Stimulated activated CD4-positive, alpha-beta T cell treated with anti-CD3 and anti-CD28 coated beads, Interleukin-12 subunit alpha, Interleukin-12 subunit beta, amount 100 ng/mL, for 48 hours (primary cell): ENCODE measurements at places on chromosomes 2 and 18.

GRCh38 chr18:77119101-77119850 is 13.3 kb downstream of the MBP start:
- DNase-seq, result no peak

- DNase-seq, result no peak
Measured at GRCh38 chr2:28506112-28506910, 10.5 kb downstream of the PLB1 start.

DNA sequence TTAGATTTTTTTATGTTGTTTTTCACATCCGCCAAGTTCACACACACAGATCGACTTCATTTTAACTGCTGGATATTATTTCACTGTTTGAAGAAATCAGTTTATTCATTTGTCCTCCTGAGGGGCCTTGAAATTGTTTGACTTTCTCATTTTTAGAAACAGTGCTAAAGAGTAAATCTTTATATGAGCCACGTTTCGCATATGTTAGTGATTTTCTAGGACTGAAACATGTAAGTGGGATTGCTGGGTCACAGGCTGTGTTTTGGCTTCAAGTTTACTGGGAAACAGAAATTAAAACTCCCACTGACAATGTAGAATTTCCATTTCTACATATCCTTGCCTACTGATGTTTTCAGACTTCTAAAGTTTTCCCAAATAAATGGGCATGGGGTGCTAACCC is 363.8 kb downstream of the NCKAP5 start:
- DNase-seq, result no peak

DNA sequence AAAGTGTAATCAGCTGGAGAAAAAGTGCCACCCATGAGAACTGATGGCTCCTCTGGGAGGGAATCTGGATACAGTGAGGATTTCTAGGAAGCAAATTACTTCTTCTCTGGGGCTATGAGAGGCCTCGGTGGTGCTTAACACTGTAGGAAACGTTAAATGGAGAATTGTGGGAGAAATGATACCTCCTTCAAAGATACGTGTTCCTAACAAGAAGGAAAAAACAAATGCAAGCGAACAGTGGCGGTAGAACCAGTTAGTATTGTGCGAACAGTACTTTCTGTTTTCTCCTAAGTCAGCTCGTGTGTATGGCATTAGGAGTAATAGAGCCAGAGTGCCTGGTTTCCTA is 587 bp upstream of the MTIF2 start:
- DNase-seq, result no peak

DNA sequence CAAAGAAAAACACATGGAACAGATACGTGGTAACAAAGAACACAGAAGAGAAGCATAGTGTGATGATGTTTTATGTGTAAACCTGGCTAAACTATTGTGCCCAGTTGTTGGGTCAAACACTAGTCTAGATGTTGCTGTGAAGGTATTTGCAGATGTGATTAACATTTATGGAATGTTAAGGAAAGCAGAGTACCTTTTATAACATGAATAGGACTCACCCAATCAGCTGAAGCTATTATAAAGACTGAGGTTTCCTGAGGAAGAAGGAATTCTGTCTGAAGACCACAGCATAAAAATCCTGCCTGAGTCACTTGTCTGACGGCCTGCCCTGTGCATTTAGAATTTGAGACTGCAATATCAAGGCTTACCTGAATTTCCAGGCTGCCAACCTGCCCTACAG is 253.1 kb downstream of the DYM start:
- DNase-seq, result no peak

- DNase-seq, result no peak
Measured at GRCh38 chr18:45844938-45845337, 19.5 kb downstream of the SIGLEC15 start.

- DNase-seq, result no peak
Measured at GRCh38 chr2:109322111-109322510, 193.1 kb downstream of the SH3RF3 start.

GRCh38 chr18:72692595-72692994 is 148.5 kb upstream of the CBLN2 start:
- DNase-seq, result no peak

- no peak for DNase-seq
Measured at GRCh38 chr2:237359894-237360780, 53.8 kb downstream of the COL6A3 start.

DNA sequence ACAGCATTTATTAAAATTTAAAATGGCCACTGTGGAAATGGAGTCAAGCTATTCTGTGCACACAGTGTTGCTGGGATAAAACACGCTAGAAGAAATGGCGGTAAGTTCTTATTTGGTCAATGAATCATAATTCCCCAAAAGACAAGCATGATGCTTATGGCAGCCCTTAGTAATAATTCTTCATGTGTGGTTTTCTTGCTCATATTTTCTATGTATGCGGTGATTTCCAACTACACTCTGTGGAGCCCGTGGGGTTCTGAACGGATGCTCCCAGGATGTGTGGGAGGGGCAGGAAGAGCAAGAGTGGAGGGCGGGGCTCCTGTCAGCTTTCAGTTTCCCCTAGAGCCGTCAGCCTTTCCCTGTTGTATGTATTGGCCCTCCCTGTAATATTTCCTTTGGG is 91.7 kb upstream of the RMDN2 start:
- no peak for DNase-seq

DNA sequence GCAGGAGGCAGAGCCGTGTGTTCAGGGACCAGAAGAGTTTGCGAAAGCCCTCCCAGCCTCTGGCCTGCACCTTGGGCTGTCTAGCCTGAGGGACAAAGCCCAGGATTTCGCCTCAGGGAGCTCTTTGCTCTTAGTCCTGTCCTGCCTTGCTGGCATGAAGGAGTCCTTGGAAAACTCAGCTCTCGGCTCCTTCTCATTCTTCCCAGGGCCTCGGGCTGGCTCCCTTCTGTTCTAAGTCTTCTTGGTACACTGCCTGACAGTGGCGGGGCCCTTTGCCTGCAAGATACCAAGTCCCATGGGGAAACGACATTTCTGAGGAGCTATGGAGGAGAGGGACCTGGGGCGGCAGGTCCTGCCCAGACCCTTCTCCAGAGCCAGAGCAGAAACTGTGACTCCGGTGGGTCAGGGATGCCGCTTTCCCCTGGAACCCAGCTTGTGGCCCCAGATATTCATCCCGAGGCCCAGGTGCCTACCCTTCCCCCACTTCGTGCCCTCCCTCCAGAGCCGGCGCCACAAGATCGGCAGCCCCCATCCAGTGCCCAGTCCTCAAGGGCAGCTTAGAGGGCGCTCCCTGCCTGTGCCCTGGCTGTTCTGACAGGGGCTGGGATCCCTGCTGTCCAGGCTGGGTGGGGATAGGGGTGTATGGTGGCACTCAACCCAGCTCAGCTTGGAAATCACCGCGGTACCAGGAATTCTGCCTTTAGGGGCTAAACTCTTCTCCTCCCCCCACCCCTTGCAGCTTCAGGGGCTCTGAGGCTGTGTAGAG is 5.5 kb upstream of the CYP26B1 start:
- no peak for DNase-seq

- no peak for DNase-seq
Measured at GRCh38 chr2:37550190-37550589, 121.3 kb downstream of the CDC42EP3 start.

- no peak for DNase-seq
Measured at GRCh38 chr2:102940684-102941083, 178.9 kb downstream of the TMEM182 start.

GRCh38 chr2:230924470-230925341 is at the start of gene GPR55:
TSS of gene GPR55 (minus strand) at chr2:230925242. CDS start at chr2:230910962, 14,280 bp downstream.
- peak; percentile 82 for DNase-seq

- no peak for DNase-seq
Measured at GRCh38 chr2:150644298-150645067, 157.0 kb upstream of the RND3 start.

- DNase-seq, result peak; percentile 41
Measured at GRCh38 chr18:69885841-69886531, 61.7 kb downstream of the CD226 start.

- peak; percentile 44 for DNase-seq
Measured at GRCh38 chr2:237581751-237582746, 8.5 kb downstream of the RAB17 start.

- no peak for DNase-seq
Measured at GRCh38 chr2:65291216-65292105, 63.8 kb downstream of the ACTR2 start.

- DNase-seq, result no peak
Measured at GRCh38 chr2:237315170-237315828, 98.7 kb downstream of the COL6A3 start.

DNA sequence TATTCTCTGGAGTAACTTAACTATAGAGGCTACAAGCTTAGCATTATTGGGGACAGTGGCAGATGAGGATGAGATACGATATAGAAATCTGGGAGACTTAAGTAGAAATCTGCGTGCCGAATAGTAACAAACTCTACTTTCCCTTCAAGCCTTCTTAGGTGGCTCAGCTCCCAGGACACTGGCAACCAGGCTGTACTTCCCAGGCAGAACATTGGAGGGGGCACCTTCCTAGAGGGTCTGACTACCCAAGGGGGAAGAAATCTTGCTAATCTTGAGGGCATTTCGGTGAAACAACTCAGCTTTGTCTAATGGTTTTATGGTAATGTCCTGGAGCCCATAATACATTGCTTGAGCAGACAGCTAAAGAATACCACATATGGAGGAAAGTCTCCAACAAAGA is 126.2 kb upstream of the DTNA start:
- DNase-seq, result no peak

DNA sequence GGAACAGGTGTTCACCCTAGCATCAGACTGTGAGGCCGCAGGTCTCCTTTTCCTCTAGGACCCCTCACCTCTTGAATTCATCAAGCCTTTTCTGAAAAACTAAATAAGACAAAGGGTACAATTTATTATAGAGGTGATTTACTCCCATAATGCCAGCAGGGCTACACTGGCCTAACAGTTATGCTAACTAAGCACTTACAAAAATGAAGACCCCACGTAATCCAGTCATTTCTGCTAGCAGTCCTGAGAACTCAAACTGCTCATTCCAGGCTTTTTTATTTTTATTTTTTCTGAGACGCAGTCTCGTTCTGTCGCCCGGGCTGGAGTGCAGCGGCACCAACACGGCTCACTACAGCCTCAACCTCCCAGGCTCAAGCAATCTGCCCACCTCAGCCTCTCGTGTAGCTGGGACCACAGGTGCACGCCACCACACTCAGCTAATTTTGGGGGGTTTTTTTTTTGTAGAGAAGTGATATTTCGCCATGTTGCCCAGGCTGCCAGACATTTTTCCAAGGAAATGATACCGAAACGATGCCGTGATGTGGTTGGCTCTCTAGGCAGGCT is 14.2 kb downstream of the CAPG start:
- DNase-seq, result no peak

GRCh38 chr18:58525517-58525916 is 103.4 kb downstream of the ALPK2 start:
- no peak for DNase-seq

- no peak for DNase-seq
Measured at GRCh38 chr2:128442053-128442751, 123.5 kb upstream of the HS6ST1 start.

GRCh38 chr2:164496881-164497280 is 124.4 kb downstream of the GRB14 start:
- no peak for DNase-seq

DNA sequence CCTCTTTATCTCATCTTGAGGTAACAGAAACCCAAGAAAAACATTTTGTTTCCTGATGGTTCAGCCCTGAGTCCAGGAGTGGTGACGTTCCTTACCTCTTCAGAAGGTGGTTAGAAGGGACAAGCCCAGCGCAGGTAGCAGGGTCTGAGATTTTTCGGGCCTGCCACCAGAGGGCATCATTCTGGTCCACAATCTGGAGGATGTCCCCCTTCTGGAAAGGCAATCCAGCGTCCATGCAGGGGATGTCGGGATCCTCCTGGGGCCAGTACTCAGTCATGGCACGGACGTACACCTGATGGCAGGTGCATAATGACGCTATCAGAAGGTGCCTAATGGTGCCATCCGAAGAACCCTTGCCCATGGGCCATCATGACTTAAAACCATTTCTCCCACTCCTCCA is 17.7 kb downstream of the MPP4 start:
- DNase-seq, result peak; percentile 4

- DNase-seq, result no peak
Measured at GRCh38 chr2:241814643-241815476, 5.9 kb downstream of the NEU4 start.

DNA sequence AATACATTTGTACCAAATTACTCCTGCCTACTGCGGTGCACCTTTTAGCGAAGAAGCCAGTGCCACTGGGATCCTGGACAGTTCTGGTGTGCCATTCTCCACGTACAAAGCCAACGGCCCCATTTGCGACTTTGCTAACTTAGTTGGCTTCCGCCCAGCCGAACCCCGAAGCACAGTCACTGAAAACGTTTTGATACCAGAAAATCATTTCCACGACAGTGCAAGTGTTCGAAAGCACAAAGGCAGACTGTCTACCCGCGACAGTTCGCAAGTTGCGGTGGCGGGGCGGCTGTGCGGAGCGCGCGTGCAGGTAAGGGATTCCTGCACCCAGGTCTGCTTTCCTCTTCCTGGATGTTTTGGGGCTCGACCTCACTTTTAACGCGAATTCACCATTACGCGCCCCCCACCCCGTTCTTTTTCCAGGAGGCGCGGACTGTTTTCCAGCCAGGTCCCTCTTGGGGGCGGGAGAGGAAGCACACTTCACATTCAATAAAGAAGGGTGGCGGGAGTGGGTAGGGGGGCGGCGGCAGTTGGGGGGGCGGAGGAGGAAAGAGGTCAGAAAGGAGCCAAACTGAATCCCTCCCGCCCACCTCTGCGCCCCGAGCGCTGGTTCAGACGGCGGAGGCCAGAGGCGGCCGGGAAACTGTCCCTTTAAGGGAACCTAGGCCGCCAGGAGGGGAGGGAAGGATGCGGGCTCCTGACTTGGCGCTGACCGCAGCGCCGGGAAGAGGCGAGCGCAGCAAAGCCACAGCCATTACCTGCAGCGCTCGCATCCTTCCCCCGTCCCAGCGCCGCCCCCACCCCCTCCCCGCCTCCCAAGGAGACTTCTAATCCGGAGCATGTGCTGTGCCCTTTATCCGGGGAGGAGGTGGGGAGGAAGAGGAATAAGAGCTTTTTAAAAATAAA is 107.4 kb upstream of the KCTD1 start:
- DNase-seq, result no peak

DNA sequence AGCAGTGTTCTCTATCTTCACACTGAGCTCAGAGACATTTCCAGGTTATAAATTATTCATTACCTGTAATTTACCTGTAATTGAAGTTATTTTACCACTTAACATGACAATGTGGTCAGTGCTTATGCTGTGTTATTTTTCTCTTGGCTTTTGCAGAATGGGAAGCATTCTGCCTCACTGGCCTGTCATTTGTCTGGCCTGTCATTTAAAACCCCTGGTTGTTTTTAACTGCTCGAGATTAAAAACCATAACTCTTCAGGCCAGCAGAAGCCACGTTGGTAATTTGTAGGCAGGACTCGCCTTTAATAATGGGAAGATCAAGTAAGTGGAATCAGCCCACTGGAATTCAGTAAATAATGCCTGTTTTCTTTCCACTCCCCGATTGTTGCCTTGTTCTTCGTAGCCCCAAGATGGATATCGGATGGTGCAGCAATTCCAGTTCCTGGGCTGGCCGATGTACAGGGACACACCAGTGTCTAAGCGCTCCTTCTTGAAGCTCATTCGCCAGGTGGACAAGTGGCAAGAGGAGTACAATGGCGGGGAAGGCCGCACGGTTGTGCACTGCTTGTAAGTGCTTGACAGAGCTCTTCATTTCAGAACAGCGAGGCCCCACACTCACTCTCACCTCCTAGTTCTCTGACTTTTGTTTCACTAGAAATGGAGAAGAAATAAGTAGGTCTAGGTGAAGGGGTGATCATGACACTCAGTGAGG is 222.4 kb upstream of the RAB12 start:
- no peak for DNase-seq

- DNase-seq, result no peak
Measured at GRCh38 chr2:225056330-225057073, 14.2 kb upstream of the DOCK10 start.

- no peak for DNase-seq
Measured at GRCh38 chr2:72943540-72944395, 26.4 kb downstream of the EMX1 start.
